ENCODE measurements at places on chromosomes 7 and 10.
A peak's percentile ranks its signal among the peaks of the same experiment; 100 is the strongest.

GRCh38 chr10:10462151-10462941 is 555.3 kb upstream of the CELF2 start:
- no peak for DNase-seq

GRCh38 chr7:66837007-66837406 is 84.0 kb upstream of the TMEM248 start:
- peak; percentile 45 for DNase-seq

DNA sequence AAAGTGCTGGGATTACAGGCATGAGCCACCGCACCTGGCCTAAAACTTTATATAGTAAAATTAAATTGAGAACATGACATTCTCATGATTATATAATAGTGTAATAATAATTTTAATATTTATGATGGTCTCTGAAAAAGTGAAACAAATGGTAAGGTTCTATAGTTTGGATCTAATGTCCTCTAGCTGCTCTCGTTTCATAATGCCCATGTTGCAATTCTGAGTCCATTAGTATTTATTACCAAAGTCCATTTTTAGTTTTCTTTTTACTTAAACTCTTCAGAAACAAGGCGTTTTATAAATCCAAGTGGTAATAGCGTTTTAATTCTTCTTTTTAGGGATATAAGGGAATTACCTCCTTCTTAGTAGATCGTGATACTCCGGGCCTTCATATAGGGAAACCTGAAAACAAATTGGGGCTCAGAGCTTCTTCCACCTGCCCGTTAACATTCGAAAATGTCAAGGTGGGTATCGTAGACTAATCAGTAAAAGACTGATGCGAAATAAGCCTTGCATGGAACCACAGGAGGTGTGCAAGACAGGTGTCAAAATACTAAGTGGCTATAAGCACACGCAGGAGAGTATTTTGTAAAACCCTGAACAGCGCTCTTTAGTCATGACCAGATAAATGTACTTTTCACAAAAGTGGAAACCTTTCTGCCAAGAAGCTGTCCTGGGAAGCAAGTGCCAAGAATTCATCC is 34.1 kb downstream of the ACADSB start:
- no peak for DNase-seq

DNA sequence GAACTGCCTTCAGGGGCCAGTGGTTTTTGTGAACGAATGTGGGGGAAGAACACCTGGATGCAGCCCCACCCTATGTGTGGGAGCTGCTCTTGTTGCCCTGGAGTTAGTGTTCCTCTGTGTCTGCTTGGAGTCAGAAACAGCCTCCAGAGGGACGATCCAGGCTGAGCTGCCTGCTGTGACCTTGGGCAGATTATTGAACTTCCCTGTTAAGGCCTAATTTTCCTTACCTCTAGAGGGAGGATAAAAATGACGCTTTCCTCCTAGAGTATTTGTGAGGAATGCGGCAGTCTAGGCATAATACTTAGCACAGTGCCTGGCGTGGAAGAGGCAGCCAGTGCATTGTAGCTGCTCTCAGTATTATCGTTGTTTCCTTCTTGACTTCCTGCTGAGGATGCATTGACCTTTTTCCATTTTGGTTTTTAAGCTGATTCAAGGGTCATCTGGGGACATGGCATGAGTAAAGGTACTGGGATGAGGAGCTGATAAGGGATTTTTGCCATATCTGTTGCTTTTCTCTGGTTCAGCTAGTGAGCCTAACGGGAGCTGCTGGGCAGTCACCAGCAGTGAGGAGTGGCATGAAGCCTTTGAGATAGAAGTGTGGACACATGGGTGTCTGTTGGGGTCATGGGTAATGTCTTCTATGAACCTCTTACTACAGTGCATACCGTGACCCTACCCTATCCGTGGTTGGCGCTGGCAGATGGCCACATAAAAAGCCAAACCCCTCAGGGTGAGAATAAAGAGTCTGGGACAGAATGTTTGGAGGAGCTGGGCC is 6.4 kb downstream of the ZFYVE27 start:
- DNase-seq: no peak

DNA sequence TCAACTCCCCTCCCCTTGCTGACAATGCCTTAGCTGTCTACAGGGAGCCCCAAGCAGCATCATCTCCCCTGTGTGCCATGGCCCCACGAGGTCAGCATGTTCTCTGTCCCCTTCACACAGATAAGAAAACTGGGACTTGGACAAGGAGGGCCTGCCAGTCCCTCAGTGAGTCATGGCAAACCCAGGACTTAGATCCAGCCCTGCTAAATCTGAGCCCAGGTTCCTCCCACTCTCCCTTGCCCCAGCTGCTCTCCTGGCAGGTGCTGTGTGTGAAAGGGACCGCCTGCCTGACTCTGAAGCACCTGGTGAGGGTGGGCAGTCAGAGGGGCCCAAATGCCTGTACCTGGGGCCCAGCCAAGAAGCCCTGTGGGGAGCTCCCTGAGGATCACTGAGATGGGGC is 7.4 kb downstream of the CRHR2 start:
- no peak for DNase-seq

DNA sequence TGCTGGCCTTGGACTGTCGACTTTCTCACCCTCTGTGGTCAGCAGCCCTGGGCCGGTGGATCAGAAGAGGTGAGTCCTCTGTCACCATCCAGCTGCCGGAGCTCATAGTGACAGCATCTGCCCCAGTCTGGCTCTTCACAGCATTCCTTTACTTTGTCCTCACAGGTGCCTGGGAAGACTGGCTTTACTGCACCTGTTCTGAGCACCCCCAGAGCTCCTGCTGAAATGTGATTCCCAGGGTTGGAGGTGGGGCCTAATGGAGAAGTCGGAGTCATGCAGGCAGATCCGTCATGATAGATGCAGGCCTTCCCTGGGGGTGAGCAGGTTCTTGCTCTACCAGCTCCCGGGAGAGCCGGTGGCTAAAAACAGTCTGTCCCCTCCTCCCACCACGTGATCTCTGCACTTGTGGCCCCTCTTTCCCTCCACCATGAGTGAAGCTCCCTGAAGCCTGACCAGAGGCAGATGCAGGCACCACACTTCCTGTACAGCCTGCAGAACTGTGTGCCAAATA is 171.5 kb downstream of the ZMYND11 start:
- DNase-seq: no peak

DNA sequence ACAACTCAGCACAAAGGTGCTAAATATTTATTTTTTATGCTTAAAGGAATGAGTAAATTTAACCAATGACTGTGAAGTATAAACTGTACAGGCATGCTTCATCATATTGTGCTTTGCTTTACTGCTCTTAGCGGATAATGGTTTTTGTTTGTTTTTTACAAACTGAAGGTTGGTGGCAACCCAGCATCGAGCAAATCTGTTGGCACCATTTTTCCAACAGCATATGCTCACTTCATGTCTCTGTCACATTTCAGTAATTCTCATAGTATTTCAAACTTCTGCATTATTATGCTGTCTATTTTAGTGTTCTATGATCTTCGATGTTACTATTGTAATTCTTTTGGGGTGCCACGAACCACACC is 22.8 kb downstream of the BRAF start:
- DNase-seq: no peak

GRCh38 chr10:126470991-126471390 is 82.7 kb upstream of the ADAM12 start:
- DNase-seq: no peak

DNA sequence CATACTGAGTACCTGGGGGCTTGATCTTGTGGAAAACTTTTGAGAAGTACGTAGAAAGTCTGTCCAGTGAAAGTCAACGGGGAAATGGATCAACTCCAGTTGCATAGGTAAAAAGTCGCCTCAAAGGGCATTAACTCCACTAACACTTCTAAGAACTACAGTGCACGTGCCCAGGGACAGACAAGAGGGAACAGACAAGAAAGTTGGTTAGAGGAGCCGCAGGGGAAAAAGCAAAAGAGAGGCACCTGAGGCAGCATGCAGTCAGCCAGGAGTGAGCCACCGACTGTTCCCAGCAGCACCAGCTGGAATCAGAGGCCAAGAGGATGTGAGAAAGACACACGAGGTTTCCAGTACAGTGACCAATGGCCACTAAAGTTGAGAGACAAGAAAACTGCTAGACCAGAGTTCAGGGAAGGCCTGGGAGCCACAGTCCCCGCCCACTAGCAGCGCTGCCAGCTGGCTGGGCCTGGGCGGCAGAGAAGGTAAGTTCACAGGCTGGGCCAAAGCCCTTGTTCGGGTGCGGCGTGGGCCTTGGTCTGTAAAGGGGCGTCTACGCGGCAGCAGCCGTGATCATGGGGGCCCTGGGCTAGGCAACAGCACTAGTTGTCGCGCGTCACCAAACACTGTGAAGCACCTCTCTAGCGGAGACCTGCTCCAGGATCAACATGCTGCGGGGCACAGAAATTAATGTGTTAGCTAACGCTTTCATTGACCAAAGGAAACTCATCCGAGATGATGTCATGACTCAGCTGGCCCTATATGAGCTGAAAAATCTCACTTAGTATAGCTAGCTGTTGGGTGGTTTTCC is 14.0 kb downstream of the ITGB1 start:
- DNase-seq: no peak

DNA sequence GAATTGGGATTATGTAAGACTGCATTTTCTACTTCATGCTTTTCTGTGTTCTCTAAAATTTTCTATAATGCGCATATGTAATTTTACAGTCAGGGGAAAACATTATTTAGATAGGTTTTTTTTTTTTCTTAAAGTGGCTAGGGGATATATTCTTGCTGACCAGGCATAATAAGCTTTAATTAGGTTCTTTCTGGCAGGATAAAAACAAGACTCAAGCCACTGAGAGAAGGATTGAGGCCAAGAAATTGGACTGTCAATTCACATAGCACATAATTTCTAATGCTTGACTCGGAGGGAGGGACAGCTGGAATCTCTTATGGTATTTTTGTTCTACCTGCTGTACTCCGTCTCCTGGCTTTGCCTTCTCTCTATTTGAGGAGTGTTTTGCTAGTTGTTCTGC is 119.8 kb upstream of the NPVF start:
- DNase-seq: no peak

DNA sequence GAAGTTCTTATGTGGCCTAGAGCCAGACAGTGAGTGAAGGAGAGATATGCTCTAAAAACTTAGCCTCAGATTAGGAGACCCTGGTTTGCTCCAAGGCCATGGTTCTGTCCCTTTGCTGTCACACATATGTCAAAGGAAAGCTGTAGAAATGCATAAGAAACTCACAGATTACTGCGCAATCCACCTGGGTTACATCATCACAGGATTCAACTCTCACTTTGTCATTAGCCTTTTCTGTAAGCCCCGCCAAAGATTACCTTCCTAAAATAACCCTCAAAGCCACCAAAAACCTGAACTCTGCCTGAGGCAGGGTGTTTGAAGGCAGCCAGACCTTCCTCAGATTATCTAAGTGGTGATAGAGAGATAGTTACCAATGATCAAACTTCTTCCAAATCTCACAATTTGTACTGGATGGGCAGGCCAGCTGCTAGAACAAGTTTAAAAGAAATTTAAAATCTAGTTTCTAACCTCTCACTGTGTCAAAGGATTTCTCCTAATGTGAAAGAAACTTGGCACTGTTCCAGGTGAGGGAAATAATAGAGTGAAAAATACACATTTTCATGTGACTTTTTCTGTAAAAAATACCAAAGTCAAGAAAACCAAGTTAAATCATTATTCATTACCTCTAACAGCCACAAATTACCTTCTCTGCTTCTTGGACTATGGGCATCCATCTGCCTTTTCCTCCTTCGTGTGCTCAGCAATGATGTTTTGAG is 567.2 kb downstream of the SUGCT start:
- no peak for DNase-seq

GRCh38 chr7:49389871-49390479 is 383.5 kb upstream of the VWC2 start:
- DNase-seq: no peak

DNA sequence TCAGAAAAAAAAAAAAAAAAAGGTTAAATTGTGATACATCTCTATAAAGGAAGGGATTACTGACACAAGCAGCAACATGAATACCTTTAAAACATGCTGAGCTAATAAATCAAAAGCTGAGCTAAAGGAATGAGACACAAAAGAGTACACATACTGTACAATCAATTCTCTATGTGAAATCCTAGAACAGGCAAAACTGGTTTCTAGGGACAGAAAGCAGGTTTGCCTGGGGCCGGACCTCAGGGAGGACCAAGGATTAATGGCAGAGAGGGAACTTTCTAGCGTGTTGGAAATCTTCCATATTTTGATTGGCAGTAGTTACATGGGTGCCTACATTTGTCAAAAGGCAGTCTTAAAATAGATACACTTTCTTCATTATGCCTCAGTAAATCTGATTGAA is 52.5 kb downstream of the KLRG2 start:
- no peak for DNase-seq

GRCh38 chr10:35638101-35638500 is 4.0 kb downstream of the FZD8 start:
- no peak for DNase-seq

- DNase-seq: no peak
Measured at GRCh38 chr10:73307203-73307800, 51.4 kb downstream of the CFAP70 start.

DNA sequence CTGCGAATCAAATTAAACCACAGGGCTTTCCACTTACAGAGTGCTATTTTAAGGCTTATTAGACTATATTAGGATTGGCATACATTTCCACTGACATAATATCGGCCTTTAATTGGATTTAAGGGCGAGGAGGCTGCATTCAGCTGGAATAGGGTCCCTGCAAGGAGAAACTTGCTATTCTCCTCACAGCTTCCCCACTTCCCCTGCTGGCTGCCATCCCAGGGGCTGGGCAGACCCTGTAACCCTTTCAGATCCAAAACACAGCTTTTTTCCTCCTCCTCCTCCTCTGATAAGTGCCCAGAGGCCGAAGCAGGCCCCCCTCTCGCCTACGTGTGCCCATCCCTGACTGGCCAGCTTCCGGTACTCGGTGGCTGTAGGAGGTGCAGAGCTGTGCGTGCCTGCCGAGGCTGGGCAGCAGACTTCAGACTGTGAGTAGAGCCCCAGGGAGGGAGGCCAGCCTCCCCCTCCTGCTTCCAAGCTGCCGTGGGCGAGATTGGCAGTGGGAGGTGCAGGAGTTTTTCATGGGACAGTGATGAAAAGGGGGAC is 224.2 kb downstream of the PLXNA4 start:
- no peak for DNase-seq

DNA sequence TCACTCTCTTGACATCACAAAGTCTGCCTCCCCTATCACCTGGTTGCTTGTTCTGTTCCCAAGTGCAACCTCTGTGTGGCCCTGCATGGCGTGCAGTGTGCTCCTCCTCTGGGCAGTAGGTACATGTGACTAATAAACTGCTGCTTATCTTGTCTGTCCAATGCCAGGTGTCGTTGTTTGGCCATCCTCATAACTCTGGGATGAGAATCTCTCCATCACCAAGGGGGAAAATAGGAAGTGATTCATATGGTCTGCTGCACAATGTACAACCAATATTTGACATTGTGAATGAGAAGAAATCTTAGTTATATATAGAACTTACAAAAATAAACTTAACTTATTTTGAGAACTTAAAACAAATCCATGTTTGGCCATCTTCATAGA is 135.2 kb downstream of the INHBA start:
- DNase-seq: no peak

- no peak for DNase-seq
Measured at GRCh38 chr7:100545360-100546128, 6.5 kb downstream of the AGFG2 start.
